ENCODE measurements at places on chromosomes 12 and 14.

DNA sequence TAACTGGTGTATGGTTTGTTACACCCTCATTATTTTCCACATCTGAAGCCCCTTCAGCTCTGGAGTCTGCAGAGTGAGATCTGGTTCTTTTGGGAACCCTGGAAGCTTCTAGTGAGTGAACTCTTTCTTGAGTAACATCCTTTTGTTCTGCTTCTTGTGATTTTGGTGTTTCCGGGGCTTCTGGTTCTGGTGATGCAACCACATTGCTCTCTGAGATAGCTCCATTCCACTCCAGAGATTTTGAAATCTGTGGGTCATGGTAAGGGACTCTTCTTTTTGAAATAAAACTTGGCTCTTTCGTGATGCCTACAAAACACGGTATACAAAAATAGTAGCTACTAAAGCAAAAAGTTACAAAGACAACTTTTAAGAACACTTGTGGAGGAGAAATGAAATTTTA, 5.4 kb downstream of the MDM1 start:
- DNase-seq = no peak

DNA sequence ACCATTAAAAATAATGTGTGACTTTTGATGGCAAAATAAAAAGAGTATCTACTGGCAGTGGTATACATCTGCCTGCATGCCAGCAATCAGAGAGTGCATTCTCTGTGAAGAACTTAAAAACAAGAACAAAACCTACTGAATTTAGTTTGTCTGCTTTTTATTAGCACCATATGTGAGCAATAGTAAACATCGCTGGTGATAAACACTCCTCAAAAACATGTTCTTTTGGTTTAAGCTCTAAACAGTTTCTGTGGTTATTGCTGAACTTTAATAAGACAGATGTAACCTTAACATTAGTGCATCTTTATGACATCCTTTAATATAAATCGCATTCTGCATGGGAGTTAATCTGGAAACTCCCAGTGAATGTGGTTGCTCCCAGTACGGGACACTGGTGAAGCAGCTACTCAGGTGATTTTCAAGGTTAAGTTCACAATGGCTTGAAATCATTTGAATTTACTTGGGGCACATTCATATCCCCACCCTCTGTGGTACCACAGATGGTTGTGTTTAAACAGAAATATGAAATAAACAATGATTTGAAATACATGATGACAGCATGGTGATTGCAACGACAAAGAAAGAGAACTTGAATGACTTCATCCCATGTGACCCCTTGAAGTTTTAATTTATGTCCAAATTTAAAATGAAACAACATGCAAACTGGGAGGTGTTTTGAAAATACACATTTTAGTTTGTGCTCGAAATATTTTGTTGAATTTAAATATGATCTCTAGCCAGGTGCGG, 285.9 kb downstream of the FOXN3 start:
- no peak for DNase-seq

DNA sequence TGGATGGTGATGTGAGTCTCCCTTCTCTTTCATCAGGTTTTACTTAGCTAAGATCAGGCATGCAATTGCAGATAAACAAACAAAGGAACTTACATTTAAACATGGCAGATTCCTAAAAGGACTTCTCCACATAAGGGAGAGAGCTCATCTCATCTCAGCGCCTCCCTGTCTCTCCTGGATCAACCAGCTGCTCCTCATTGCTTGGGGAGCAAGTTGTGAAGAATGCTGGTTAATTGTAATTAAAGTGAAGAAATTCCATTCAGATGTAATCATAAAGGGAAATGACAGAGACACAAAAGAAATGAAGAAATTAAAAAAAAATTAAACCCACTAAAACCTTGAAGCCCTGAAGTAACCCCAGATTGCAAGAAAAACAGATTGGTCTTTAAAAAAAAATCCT, 104.4 kb upstream of the DIO2 start:
- DNase-seq = no peak

DNA sequence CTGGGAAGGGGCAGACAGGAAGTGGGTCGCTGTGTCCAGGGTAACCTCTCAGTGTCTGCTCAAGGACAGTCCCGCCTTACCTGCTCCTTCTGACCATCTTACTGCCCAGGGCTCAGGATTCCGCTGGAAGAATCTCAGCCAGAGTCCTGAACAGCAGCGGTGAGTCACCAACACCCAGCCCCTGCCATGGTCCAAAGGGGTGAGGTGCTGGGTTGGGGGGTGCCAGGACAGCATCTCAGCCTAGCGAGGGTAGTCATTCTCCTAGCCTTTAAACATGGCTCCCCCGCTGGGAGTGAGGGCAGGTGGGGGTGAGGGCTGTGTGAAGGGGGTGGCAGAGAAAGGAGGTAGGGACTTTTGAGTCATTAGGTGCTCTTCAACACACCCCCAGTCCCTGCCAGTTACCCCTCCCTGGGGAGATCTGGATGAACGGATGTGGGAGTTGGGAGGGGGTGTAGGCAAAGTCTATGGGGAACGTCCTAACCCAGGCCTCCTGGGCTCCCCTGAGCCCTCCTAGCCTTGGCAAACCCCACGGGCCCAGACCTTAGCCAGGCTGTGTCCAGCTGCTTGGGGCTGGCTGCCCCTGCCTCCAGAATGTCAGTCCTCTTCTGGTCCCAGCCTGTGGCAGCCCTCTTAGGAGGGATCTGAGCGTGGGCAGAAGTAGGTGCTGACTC, 2.5 kb downstream of the TAMALIN start:
- no peak for DNase-seq

GRCh38 chr12:128734371-128734770, 89.4 kb downstream of the SLC15A4 start:
- DNase-seq = no peak

DNA sequence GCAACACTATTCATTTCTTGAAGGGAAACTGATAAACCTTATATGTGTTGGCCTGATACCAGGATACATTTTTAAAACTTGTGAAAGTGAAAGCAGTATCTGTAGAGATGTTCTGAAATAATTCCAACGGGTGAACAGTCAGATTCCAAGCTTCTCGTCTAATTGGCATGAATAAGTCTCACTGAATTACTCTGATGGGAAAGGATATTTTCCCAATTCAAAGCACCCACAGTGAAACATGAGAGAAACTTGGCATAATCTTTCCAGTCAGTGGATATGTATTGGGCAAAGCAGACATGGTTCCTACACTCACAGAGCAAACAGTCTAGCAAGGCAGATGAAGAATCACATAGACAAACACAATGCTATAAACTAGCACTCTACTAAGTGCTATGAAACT, 413.1 kb downstream of the MED13L start:
- no peak for DNase-seq
